NCI-H345 (cell line): ENCODE measurements at places on chromosomes 7 and 10.

GRCh38 chr10:23293145-23293724 is 51.4 kb downstream of the C10orf67 start:
- DNase-seq, result no peak

DNA sequence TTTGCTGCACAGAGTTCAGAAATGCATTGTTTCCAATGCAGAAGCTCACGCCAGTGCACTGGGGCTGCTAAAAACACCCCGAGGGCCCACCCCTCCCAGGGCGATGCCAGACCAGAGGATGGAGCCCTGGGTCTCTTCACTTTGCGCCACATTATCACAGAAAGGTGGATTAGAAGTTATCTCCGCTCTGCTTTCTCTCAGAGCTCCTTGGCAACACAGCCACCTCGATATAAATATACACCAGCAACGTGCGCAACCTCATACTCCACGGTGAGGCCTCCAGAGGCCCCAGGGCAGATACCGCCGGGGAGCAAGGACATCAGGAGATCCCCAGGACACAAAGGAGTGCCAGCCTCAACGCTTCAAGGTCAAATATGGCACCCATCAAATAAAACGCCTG is 121.0 kb upstream of the TBX20 start:
- DNase-seq, result no peak

DNA sequence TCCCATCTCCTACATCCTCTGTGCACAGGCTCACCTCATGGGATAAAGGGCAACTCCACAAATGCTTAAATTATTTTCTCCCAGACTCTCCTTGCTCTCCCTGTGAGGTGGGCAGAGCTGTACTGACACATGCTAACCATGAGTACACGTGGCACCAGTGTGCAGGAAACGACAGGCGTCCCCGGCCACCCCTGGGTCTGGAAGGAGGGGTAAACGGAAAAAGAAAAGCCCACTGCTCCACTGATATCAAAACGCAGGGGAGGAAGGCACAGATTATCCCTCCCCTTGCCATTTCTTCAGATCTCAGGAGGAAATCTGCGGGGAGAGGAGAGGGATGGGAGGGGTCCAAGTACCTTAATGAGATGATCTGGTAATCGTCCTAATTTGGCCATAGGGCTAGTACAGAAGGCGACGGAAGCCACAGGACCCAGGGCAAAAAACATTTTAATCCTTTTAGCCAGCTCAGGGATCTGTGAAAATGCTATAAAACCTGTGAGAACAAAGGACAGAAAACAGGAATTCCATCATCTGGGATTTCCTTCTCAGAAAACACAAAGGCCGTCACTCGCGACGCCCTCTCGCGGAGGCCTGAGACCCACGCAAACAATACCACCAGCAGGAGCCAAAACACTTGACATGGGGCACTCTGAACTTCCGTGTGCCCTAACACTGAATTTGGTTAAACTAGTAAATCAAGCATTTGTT is 17.8 kb upstream of the CH25H start:
- DNase-seq, result no peak

DNA sequence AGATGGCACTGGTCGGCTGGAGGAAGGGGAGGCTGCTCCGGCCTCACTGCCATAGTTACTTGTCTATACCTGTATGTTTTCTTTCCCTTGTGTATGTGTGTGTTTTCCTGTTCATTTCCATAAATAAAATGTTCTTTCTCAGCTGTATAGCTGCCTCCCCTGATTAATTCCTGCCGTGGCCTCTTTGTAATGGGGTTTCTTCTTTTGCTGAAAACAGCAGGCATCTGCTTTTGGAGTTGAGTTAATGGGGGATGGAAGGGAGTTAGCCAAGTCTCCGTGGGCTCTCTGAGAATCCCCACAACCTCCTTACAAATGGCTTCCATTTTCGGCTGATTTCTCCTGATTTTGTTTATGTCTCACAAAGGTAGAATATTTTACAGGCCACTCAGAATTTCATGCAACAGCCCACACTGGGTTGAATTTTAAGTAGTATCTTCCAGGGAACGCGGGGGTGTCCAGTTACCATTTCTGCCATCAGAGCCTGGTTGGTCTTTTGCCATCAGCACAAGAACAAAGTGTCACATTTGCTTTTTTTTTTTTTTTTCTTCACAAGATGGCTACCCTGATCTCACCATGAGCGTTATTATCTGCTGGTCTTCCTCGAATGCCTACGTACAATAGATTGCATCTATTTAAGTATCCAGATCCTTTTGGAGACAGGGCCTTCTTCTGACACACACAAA is 88.1 kb upstream of the NRP1 start:
- no peak for DNase-seq

DNA sequence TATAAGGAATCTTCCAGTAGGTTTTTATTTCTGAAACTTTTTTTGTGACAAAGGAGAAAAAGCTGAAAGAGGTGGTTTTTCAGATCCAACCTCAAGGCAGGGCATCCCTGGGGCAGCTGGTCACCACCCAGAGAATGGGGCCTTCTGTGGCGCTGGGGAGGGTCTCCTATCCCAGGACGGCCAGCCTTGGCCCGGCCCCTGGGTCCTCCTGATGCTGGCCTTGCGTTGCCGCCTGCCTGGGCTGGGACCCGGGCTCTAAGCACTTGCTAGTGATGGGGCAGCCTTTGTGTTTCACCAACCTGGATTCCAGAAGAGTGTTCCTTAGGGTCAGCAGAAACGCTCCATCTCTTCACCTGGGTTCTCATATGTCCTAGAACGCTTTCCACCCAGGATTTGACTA is 16.3 kb downstream of the SHH start:
- no peak for DNase-seq

GRCh38 chr10:112208997-112209396 is 25.4 kb upstream of the GPAM start:
- no peak for DNase-seq

- no peak for DNase-seq
These were observed 74.4 kb upstream of the PAX2 start for GRCh38 chr10:100670828-100671479.

DNA sequence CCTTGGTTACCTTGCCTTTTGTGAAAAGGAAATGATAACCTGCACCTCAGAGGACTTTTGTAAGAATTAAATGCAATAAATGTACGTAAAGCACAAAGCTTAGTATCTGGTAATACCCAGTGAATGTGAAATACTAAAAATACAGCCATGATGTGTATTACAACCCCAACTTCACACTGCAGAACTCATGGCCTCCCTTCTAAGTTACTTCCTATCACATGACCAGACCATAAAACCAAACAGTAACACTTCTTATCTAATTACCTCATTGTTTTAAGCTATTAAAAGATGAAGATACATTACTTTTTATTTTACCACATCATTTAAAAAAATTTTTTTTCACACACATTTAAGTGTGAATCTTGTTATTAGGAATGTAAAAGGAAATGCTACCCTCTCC is 29.0 kb downstream of the VPS41 start:
- no peak for DNase-seq

DNA sequence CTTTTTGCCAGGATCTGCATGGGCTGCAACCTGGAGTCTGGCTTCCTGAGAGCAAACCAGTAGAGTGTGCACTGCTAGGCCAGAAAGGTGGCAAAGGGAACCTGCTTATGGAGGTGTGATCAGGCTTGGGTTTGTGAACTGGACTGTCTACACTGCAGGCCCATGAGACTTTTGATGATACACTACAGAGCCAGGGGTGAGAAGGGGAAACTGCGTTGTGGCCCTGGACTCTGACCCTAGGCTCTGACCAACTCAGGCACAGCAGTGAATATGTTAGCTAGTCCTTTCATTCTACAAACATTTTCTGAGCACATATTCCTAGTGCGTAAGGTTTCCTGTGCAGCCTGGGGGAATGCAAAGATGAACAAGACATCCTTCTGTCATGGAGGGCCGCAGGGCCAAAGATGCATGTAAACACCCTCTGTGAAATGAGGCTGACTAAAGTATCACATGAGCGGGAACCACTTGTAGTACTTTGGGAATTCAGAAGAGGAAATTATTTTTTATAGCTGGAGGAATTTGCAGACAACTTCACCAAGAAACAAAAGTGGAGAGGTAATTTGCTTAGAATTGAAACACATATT is 63.8 kb upstream of the HPS1 start:
- no peak for DNase-seq

GRCh38 chr7:82530361-82530760 is 86.8 kb upstream of the CACNA2D1 start:
- DNase-seq, result no peak

GRCh38 chr7:80770061-80770460 is 131.6 kb downstream of the CD36 start:
- no peak for DNase-seq

DNA sequence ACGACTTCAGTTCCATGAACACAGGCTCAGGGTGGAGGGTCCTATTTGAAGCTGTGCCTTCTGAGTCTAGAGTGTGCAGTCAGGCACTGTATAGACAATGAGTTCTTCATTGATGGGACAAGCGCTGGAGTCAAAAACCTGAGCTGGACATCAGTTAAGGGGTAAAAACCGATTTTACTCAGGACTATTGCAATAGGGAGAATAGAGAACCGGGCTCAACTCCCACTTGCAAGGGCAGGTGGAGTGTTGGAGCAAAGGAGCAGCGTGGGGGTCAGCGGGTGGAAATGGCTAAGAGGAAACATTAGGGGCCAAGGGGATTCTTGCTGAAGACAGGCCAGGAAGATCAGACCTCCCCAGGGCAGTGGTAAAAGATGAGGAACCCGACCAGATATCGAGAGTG is 28.5 kb downstream of the PRLHR start:
- DNase-seq, result no peak

DNA sequence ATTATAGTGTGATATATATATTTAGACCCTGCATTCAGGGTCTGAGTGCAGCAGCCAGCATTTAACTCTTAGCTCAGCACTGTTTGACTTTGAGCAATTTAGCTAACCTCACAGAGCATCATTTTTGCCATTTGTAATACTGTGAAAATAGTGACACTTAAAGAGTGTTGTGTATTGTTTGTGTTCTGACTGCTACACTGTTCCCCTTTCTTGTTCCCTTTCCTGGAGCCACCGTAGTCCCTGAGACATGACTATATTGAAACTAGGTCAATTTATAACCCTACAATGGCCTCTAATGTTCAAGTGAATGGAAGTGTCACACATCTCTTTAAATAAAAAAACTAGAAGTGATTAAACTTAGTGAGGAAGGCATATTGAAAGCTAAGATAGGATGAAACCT is 20.3 kb upstream of the CD36 start:
- DNase-seq, result no peak

DNA sequence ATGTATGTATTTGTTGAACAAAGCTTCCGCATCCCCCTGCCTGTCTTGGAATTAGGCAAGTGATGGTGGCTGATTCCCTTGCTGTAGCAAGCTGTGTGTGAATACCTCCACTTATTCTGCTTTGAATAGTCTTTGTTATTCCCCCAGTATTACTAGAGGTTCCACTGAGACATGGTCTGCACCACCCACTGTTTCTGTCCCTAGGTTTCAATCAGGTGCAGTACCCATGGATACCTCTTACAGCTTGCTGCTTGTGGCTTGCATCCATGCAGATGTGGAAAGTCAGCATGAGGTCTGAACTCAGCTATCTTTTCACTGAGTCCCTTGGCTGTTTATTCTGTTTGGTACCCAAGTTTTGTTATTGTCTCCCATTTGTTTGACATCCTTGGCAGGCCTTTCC is 447.4 kb downstream of the GRM8 start:
- no peak for DNase-seq

GRCh38 chr7:18995811-18996426 is 121.5 kb downstream of the TWIST1 start:
- no peak for DNase-seq

GRCh38 chr7:113217314-113217713 is 99.0 kb upstream of the SMIM30 start:
- peak; percentile 29 for DNase-seq

- no peak for DNase-seq
These were observed 17.4 kb downstream of the UBE2D4 start for GRCh38 chr7:43943417-43944187.

GRCh38 chr7:66758950-66759628 is 18.6 kb downstream of the RABGEF1 start:
- DNase-seq, result no peak

GRCh38 chr10:114246679-114247305 is 7.7 kb downstream of the VWA2 start:
- no peak for DNase-seq

DNA sequence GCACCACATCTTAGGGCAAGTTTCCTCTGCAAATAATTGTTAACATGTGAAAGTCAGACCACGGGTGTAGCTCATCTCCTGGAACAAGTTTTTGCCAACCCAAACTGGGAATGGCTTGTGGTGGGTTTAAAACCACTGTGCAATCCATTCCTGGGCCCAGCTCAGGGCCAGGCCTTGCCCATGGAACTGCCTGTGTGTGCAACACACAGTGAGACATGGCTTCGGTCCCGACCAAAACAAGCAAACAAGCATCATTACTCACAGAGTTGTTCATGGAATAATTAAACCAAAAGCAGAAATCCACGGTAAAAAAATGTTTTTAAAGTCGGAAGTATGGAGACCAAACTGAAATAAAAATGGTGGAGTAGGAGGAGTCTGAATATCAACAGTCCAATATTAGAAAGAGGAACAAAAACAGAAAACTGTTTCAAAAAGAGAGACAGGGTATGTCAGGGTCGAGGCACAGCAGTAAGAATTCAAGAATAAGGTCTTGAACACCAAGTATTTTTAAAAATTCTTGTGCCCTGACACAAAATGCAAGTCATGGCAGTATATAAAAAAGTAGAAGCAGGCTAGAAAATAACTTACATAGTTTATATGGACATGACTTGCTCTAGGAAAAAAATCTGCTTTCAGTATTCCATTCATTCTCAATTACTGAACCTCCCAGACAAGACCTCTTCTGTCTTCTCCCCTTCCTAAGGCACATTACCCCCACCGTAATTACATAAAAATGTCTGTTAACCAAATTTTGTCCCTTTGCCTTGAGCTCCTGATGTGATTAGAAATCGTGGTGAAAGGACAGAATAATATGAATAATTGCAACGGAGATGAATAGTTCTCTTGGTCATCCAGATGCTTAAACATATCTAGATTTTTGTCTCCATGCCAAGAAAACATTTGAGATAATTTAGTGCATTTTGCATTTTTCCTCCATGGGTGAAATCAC is 88.4 kb downstream of the FAS start:
- DNase-seq, result no peak
